Activated CD4-positive, alpha-beta T cell treated with anti-CD3 and anti-CD28 coated beads, Interleukin-2, amount 10 ng/mL, durations not matched to agents 7 days and 5 days (primary cell): ENCODE measurements at places on chromosomes 4 and X.

- no peak for DNase-seq
Measured at GRCh38 chr4:17029964-17030363, 131.5 kb upstream of the LDB2 start.

DNA sequence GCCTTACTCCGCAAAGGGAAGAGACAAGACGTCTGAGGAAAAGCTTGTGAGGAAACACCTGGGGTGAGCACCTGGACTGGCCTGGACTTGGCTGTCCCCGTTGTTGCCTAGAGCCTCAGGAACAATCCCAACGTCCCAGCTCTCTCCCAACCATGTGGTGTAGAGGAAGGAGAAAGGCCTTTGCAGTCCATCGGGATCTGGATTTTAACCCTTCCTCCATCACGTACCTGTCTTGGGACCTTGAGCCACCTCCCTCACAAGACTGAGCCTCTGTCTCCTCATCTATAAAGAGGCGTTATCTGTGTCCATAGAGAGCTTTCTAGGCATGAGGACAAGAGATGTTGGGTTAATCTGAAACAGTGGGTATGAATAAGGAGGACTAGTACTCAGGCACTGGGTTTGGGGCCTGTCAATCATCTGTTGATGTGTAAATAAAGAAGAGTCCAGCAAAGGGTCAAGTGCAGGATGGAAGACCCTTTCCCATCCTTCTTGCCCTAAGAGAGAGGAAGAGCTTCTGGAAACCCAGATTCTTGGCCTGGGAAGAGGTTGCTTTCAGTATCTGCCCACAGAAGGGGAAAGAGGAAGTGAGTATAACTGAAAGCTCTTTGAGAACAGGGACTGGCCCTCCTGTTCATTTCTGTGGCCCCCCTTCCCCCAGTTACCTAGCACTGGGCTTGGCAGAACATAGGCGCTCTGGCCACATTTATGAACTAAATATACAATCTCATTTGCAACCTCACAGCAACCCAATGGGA, 137.1 kb downstream of the PJA1 start:
- no peak for DNase-seq

- no peak for DNase-seq
Measured at GRCh38 chr4:167555338-167556022, 321.2 kb upstream of the SPOCK3 start.

- DNase-seq: no peak
Measured at GRCh38 chrX:24241822-24242648, 71.8 kb downstream of the SUPT20HL2 start.

GRCh38 chrX:73683236-73683859, 120.4 kb downstream of the CHIC1 start:
- no peak for DNase-seq

- DNase-seq: no peak
Measured at GRCh38 chr4:74796631-74797030, 2.3 kb upstream of the BTC start.

DNA sequence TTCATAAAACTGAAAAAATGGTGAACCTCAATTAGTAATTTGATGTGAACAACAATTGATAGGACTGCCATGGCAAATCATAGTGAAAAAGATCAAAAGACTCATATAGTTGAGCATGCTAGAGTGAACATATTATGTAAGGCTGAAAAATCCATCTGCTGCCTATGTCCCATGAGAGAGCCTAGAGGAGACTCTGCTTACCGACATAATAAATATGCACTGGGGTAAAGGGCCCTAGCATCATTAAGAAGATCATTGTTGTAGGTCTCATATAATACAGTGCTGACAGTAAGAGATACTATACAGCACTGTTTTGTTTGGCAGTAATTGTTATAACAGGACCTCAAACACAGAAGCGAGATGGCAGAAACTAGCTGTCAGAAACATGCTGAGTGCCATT, 229.0 kb downstream of the PABPC4L start:
- no peak for DNase-seq

DNA sequence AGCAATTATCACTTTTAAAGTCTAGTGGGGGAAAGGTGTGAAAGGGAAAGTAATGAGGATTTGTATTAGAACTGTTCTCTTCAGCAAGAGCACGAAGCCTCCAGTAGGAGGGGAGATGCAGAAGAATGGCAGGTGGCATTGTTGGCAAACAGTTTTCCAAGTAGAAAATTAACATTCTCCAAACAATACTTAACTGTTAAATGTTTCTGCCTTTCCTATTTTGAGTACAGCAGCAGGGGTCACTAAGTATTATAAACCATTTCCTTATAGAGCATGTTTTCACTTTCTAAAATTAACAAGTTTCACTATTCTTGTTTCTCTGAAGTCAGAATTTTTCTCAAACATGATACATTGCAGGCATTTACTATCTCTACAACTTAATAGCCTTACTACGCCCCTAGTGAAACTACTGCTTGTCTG, 58.7 kb downstream of the LEF1 start:
- no peak for DNase-seq

GRCh38 chr4:35993606-35994005, 250.7 kb downstream of the ARAP2 start:
- no peak for DNase-seq

- peak; percentile 49 for DNase-seq
Measured at GRCh38 chrX:136209016-136209738, 42.0 kb downstream of the MAP7D3 start.

DNA sequence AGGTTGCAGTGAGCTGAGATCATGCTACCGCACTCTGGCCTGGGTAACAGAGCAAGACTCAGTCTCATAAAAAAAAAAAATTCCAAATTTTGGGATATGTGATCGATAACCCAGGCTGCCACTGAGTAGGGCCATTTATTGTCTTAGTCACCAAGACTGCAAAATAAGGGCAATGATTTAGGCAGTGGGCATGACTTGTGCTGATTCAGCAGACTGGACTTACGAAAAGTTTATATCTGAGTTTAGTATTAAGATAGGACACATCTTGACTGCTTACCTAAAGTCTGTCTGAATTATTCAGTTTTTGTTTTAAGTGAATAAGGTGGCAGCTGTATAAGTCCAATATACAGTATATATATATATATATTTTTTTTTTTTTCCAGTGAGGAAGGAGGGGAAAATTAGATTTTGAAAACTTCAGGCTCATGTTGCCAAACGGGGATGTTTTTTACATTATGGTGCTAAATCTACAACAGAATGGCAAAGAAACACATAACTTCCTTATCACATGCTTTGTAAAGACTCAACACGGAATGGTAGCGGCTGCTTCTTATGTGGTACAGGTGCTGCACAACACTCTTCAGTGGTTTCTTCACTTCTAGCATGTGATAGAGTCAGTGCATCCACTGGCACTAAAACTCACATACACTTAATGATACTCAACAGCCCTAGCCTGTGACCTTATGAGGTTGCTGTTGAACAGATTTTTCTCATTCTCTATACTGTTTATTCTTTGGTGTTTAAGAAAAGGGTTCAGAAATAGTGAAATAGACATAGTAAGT, 6.5 kb downstream of the TEX13D start:
- peak; percentile 53 for DNase-seq

DNA sequence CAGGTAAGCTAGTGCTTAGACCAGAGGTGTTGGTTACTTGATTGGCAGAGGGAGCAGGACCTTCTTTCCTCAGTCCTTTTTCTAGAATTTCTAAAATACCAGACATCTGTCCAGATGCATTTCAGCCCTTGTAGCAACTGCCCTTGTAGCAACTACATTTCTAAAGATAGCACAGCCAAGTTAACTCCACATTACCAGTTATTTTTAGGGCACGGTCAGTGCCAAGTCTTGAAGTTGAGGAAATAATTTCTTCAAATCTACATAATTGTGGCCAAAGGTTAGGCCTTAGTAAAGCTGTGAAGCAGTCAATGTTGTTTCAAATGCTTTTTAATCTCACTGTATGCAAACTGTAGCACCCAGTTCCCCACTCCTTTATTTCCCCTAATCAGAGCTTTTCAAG, 62.9 kb downstream of the MID1IP1 start:
- no peak for DNase-seq

DNA sequence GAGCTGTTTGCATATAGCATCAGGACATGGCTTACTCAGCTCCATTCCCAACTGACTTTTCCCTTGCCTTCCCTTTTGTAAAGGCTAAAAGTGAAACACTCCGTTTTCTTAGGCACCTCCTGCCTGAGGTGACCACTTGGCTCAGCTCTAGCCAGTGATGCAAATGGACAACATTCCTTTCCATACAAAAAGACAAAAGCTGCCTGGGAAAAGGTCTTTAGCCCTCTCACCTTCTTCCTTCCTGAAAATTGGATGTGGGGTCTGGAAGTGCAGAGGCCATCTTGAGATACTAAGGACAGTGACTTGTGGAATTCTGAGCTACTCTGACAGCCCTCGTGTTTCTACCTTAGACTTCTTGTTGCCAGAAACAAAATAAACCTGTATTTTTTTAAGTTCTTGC, 27.7 kb upstream of the SFRP2 start:
- no peak for DNase-seq

DNA sequence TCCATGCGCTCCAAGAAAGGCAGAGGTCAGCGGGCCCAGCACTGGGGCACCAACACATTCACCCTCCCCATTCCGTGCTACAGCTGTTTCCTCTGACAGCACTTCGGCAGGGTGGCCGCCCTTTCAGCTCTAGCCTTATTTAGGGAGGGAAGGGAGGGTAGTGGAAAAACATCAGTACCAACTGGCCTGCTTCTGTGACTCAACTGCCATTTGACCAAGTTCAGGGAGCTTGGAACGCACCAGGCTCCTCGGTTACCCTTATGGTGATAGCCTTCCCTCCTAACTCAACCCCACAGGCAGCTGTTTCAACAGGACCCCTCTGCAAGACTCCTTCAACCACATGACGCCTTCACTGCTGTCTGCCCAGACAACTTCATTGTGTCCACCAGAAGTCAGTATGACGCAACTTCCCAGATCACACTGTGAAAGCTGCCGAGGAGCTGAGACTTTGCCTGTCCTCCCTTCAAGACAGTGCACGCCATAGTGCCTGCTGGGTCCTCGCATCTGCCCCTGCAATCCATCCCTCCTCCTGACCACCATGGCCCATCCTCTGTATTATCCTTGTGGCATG, 132.2 kb downstream of the AFAP1 start:
- DNase-seq: no peak

DNA sequence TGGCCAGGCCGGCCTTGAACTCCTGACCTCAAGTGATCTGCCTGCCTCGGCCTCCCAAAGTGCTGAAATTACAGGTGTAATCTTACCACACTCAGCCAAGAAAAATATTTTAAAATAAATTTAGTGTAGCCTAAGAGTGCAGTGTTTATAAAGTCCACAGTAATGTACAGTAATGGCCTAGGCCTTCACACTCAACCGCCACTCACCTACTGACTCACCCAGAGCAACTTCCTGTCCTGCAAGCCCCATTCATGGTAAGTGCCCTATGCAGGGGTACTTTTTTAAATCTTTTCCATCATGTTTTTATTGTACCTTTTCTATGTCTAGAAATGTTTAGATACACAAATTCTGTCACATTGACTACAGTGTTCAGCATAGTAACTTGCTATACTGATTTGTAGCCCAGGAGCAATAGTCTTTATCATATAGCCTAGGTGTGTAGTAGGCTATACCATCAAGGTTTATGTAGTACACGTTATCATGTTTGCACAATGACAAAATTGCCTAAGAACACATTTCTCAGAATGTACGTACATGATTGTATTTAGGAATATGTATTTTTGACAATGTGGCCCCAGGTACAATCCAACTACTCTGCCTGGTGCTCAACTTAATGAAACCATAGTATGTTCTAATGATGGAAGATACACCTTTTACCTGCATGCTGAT, 455.2 kb downstream of the PCDH7 start:
- DNase-seq: no peak

DNA sequence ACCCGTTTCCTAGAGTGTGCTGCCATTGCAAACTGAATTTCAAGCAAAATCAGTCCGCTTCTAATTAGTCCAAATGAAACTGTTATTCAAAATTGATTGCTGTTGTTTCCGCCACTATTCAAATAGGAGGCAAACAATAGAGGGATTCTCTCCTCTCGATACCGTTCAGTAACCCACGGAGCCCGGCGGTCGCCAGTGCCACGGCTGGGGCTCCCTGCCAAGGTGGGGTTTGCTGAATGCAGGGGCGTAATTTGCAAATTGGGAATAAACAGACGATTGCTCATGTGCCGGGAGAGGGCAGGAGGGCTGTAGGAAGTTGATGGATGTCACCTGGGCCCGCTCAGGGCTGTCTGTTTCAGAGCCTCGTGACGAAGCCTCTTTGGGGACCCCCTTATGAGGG, 8.8 kb downstream of the ADRA2C start:
- DNase-seq: no peak

- DNase-seq: peak; percentile 28
Measured at GRCh38 chr4:41957634-41958033, 22.4 kb downstream of the TMEM33 start.

- no peak for DNase-seq
Measured at GRCh38 chr4:52869656-52870055, 7.5 kb downstream of the RASL11B start.

- no peak for DNase-seq
Measured at GRCh38 chrX:2410279-2411020, 90.3 kb downstream of the DHRSX start.

GRCh38 chr4:173009129-173009823, 159.3 kb upstream of the GALNT7 start:
- no peak for DNase-seq

DNA sequence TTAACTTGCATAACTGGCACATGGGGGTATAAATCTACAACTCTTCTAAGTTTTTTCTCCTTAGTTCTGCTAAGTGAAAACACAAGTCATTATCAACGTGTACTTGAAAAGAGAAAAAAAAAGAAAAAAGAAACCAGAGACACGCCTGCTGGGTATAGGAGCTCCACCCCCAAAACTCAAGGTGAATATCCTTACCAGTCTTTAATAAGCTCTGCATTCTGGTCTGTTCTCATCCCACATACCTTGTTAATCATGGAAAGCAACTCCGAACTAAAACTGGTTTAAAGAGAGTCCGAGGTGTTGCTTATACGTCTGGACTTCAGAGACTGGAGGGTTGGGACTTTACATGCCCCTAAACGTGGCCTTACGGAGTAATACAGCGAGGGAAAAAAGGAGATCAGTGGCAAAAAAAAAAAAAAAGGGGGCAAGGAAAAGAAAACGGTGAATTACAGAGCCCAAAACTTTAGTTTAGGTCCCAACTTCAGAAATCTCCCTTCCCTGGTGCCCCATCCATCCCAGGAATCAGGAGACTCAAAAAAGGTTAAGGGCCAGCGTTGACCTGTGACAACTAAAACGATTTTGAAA, 1.0 kb downstream of the PGRMC2 start:
- DNase-seq: peak; percentile 51

- no peak for DNase-seq
Measured at GRCh38 chr4:53059871-53060270, 197.8 kb downstream of the RASL11B start.

DNA sequence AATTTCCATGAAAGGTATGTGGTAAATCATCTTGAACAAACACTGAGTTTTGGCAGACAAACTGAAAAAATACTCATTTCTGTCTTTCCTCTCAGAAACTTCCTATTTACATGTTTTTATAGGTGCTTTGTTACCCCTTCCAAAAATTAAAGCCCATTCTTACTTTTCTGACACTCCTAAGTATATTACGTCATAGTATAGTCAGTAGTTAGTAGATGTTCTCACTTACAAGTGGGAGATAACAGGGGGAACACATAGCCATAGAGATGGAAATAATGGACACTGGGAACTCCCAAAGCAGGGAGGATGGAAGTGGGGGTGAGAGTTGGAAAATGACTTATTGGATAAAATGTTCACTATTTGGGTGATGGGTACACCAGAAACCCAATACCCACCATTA, 28.8 kb downstream of the TXK start:
- no peak for DNase-seq

GRCh38 chrX:18676050-18676449, 4.1 kb upstream of the RS1 start:
- no peak for DNase-seq
